ENCODE measurements at places on chromosomes 7 and 10. TPM values are rescaled to one million over a fixed set of nuclear protein-coding genes. Genes with fewer than 3 reads are reported as not detected.
A peak's percentile ranks its signal among the peaks of the same experiment; 100 is the strongest.

GRCh38 chr10:101287997-101288635, 58.9 kb upstream of the LBX1 start:
- no peaks in the 10 kb centered on the region for H3K36me3 ChIP-seq
- no peak overlapping the region for H3K4me3 ChIP-seq
- DNase-seq, result peak; percentile 20
- peaks cover 86% of the 10 kb centered on the region for H3K27me3 ChIP-seq
- H3K27ac ChIP-seq, result no peak overlapping the region
- no peaks in the 10 kb centered on the region for H3K4me1 ChIP-seq

Gene CCM2
- total RNA-seq, result 56.1 TPM

DNA sequence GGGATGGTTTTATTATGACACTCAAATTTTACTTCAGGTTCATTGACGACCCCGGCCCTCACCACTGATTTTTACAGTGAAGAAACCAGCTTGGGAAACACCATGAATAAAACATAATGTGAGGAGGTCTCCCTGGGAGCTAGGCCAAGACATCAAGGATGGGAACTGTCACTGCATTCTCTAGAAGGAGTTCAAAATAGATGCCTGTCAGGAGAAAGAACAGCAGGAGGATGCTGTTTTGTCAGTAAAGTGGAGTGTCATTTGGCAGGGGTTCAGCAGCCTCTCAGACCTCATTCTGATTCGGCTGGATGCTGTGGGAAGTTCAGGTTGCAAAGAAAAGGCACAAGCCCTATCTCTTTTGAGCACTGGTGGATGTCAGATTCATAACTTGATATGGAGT, 360.3 kb upstream of the C7orf33 start:
- no peak overlapping the region for H3K27ac ChIP-seq
- no peaks in the 10 kb centered on the region for H3K36me3 ChIP-seq
- DNase-seq, result no peak
- no peak overlapping the region for H3K4me3 ChIP-seq
- H3K27me3 ChIP-seq, result no peaks in the 10 kb centered on the region

Gene LMOD2
- total RNA-seq, result not detected

Gene HEPACAM2
- under 0.01 TPM for total RNA-seq

DNA sequence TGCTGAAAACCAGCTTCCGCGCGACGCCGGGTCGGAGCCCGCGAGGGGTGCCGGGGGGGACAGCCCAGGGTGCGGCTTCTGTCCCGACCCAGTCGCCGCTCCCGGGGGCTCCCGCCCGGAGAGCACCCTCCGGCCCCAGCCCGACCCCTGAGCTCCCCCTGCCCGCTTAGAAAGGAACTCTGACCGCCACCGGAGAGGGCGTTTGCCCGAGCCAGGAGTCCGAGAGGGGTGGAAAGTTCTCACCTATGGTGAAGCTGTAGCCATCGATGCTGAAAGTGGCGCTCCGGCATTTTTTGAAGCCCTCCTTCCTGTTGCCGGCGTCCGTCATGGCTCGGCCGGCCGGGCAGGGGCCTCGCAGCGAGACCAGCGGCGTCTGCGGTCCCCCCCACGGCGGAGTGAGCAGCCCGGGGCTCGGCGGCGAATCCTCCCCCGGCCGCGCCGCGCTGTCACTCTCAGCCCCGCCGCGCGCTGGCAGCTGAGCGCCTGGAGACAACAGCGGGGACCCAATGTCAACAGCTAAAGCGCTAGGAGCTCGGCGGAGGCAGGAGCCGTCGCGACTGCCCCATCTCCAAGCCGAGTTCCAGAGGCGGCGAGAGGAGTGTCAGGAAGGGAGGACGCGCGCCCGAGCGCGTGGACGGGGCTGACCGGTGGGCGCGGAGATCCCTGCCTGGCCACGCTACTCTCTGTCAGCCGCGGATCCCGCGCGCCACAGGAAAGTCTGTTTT, 191.6 kb downstream of the LSM5 start:
- no peak for DNase-seq
- H3K36me3 ChIP-seq, result no peaks in the 10 kb centered on the region
- no peak overlapping the region for H3K27ac ChIP-seq
- 0 out of 2 replicates have a peak overlapping the region, but pooled peaks have one; percentile 14 for H3K4me3 ChIP-seq

DNA sequence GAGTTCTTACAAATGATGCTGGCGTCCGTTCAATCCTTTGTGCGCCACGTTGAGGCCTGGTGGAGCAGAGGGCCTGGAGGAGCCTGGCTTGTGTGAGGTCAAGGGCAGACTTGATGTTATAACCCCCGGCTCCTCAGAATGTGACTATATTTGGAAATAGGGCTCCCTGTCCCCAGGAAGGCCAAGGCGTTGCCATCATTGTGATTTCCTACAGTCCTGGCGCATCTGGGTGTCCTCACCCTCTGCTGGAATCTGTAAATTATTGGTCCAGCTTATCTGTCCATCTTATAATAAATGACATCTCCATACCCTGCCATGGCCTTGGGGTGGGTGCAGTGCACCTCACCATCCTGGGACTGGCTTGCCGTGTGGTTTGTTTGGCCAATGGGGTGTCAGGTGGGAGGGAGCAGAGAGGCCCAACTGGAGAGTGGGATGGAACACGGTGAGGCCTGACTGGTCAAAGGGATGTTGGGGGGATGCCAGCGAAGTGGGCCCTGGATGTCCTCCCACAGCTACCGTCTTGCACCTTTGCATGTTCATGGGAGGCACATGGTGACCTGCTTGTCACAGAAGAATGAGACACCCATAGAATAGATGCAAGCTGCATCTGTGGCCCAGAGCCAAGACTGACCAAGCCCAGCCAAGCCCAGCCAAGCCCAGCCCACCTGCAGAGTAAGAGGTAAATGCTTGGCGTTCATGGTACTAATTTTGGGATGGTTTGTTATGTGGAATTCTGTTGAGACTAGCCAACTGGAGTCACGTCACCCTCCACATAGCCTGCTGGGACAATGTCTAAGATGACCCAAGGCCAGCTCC, 11.1 kb upstream of the LRRC27 start:
- peaks cover 15% of the 10 kb centered on the region for H3K4me1 ChIP-seq
- H3K36me3 ChIP-seq, result peaks cover 5% of the 10 kb centered on the region
- H3K27ac ChIP-seq, result peak overlapping the region; percentile 87
- no peak overlapping the region for H3K4me3 ChIP-seq

DNA sequence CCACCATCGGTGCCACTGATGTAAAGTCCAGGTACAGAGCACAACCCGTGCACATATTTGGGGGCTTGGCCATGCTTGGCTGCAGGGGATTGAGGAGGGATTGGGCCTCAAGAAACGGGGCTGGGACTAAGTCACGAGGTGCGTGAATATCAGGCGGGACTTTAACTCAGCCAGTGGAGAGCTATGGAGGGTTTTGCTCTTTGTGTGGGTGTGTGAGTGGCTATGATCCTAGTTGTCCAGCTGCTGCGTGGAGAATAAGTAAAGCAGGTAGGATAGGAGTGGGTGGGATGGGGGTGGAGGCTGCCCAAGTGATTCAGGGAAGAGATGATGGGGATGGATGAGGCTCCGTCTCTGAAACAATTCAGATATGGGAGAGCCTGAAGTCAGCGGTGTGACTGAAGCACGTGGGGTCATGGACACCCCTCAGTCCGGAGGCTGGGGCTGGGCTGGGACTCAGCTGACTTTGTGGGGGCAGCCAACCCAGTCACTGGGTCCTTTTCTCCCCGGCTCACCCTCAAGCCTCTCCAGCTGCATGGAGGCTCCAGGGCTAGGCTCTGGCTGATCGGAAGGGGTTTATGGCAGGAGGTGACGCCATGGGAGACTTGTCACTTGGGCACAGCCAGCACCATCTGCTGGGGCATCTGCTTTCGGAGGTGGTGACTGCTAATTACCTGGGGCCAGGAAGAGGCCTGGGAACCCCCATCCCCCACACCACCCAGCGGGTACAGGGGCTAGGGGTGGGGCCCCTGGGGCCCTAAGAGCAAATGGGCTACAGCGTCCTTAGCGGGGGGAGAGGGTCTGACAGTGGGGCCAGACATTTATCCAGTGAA, 1.7 kb upstream of the LFNG start:
- 0 out of 2 replicates have a peak, but pooled peaks cover 1% of the 10 kb centered on the region for H3K27me3 ChIP-seq
- H3K4me1 ChIP-seq, result peaks cover 27% of the 10 kb centered on the region
- H3K27ac ChIP-seq, result peak overlapping the region; percentile 51

DNA sequence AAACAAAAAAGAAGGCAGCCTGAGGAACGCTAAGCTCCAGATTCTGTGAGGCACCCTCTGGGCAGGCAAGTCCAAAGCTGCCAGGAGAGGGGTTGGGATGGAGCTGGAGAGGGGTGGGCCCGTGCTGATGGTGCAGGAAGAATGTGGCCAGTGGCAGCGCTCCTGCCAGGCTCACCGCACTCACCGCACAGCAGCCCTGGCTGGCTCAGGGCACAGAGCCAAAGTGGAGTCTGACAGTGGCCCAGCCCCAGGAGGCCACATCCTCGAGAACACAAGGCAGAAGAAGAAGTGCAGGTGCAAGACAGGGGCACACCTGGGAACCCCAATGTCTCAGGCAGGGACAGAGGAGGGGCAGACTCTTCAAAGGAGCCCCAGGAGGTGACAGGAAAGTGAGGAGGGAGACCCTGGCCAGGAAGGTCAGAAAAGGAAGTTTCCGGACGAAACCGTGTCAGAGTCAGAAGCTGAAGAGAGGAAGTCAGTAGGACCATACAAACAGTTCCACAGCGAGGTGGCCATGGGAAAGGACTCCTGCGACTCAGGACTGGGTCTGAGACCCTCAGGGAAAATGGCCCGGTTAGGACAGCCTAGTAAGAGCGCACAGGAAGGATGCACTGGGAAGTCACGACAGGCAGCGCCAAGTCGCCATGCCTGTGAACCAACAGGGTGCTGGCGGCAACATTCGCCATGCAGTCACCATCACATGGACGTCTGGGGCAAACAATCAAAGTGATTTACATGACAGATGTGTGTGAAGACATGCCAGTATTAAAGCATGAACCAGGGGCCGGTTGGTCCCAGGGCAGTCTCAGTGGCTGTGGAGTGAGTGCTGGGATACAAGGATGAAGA, 54.4 kb downstream of the COBL start:
- no peaks in the 10 kb centered on the region for H3K27me3 ChIP-seq
- no peak overlapping the region for H3K27ac ChIP-seq

Gene OR2A12
- not detected for total RNA-seq

GRCh38 chr10:61941202-61941681, 39.7 kb downstream of the ARID5B start:
- DNase-seq, result no peak
- H3K27me3 ChIP-seq, result no peaks in the 10 kb centered on the region
- peaks cover 12% of the 10 kb centered on the region for H3K36me3 ChIP-seq
- no peak overlapping the region for H3K4me3 ChIP-seq
- no peak overlapping the region for H3K27ac ChIP-seq

Gene LBX1
- total RNA-seq, result not detected

- no peak for DNase-seq
- H3K27me3 ChIP-seq, result peaks cover 15% of the 10 kb centered on the region
- H3K27ac ChIP-seq, result no peak overlapping the region
- H3K36me3 ChIP-seq, result no peaks in the 10 kb centered on the region
These were observed 121.2 kb upstream of the ANKRD1 start for GRCh38 chr10:91042069-91042468.

Gene OR2A1
- not detected for total RNA-seq

DNA sequence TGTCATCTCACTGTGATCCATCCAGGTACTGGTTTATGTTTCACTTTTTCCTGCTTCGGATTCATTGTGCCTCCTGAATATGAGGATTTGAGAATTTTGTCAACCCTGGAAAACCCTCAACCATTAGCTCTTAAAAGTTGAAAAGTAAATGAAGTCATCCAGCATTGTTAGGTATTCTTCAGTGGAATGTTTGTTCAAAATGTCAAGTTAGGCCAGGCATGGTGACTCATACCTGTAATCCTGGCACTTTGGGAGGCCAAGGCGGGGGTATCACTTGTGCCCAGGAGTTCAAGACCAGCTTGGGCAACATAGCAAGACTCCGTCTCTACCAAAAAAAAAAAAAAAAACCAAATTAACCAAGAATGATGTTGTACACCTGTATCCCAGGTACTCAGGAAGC, 222.1 kb downstream of the NSUN6 start:
- H3K4me3 ChIP-seq, result no peak overlapping the region
- no peak overlapping the region for H3K27ac ChIP-seq
- H3K36me3 ChIP-seq, result no peaks in the 10 kb centered on the region
- H3K27me3 ChIP-seq, result no peaks in the 10 kb centered on the region
- DNase-seq, result peak; percentile 17
- H3K4me1 ChIP-seq, result no peaks in the 10 kb centered on the region

GRCh38 chr10:69845574-69846292, 44.0 kb downstream of the COL13A1 start:
- H3K27me3 ChIP-seq, result no peaks in the 10 kb centered on the region
- H3K4me3 ChIP-seq, result no peak overlapping the region
- peaks cover 35% of the 10 kb centered on the region for H3K4me1 ChIP-seq
- DNase-seq, result peak; percentile 42

Gene SPDYE5
- not detected for total RNA-seq

DNA sequence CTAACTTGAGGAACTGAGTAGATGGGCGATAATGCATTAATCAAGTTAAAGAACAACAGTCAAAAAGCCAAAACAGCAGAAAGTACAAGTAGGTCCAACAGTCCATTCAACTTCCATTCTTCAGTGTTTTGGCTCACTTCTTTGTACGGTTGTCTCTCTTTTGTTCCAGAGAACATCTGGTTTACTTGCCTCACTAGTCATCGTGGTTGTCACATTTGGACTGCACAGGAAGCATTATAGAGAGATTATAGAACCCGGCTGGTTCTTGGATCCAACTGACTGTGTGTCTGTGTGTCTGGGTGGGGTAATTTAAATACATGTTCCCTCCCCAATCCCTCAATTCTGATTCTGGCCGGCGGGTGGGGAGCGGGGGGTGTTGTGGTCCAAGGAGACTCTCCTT, 1.8 kb upstream of the CEP41 start:
- no peaks in the 10 kb centered on the region for H3K36me3 ChIP-seq
- H3K4me3 ChIP-seq, result no peak overlapping the region
- H3K27ac ChIP-seq, result no peak overlapping the region

DNA sequence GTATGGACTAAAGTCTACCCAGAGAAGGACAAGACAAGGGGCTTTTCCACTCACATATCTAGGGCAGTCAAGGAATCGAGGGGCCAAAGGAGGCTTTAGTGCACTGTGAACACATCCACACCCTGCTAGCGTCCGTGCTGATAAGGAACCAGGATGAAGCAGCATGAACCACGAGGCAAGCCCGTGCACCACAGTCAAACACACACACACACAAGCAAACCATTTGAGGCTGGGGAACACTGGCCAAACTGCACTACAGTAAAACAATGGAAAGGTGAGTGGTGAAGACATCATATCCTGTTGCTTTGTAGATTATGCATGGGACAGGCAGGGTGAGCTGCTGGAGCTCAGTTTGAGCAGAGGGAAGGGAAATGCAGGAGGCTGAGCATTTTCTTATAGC, 177.4 kb upstream of the CDCA7L start:
- no peak overlapping the region for H3K4me3 ChIP-seq
- no peaks in the 10 kb centered on the region for H3K36me3 ChIP-seq
- H3K4me1 ChIP-seq, result no peaks in the 10 kb centered on the region
- H3K27ac ChIP-seq, result no peak overlapping the region

DNA sequence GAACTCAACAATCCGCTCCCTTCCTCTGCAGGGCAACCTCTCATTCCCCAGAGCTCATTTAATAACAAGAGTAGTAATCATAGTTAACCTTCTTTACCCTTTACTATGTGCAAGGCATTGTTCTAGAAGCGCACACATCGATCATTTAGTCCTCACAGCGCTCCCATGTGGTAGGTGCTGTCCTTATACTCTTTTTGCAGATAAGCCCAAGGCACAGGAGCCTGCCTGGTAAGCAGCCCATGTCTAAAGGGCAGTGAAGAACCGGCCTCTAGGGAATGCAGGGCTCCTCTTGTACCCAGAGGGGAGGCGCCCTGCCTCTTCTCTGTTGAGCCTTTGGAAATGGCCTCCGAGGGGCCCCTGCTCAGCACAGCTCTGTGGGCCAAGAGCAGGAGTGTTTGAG, 14.3 kb downstream of the CHST3 start:
- H3K4me3 ChIP-seq, result no peak overlapping the region
- peaks cover 47% of the 10 kb centered on the region for H3K4me1 ChIP-seq
- no peak overlapping the region for H3K27ac ChIP-seq
- H3K27me3 ChIP-seq, result no peaks in the 10 kb centered on the region
- DNase-seq, result no peak
- H3K36me3 ChIP-seq, result no peaks in the 10 kb centered on the region

Gene PTPN20
- total RNA-seq, result not detected

All from IMR-90 (cell line).